ENCODE measurements at places on chromosomes 2 and 18. TPM values are rescaled to one million over a fixed set of nuclear protein-coding genes. Genes with fewer than 3 reads are reported as not detected.

GRCh38 chr18:78580835-78581339 is 398.7 kb upstream of the SALL3 start:
- H3K4me1 ChIP-seq: no peaks in the 10 kb centered on the region
- H3K36me3 ChIP-seq: no peaks in the 10 kb centered on the region
- no peak for DNase-seq
- H3K4me3 ChIP-seq: no peak overlapping the region
- peaks cover 3% of the 10 kb centered on the region for H3K27me3 ChIP-seq

GRCh38 chr2:72034353-72035095 is 113.1 kb downstream of the CYP26B1 start:
- H3K4me1 ChIP-seq: no peaks in the 10 kb centered on the region
- no peak for DNase-seq
- H3K27me3 ChIP-seq: peaks cover 3% of the 10 kb centered on the region
- no peaks in the 10 kb centered on the region for H3K36me3 ChIP-seq
- H3K27ac ChIP-seq: no peak overlapping the region
- H3K4me3 ChIP-seq: no peak overlapping the region

Gene LBX2
- total RNA-seq: 9.3 TPM

DNA sequence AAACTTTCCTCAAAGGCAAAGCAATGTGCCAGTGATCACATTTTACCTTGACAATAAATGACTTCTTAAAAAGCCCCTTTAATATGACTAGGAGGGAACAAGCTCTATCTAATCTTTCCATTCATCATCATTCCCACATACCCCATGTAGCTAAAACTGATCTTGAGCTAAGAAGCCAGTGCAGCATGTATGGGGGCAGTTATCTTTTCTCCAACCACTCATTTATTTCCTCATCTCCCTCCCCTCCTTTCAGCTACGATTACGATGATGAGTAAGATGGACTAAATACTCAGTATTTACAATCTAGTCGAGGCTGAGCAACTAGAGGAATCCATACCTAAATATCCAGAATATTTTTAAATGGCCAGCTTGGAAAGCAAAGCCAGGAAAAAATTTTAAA is 35.5 kb downstream of the PNO1 start:
- H3K27me3 ChIP-seq: no peaks in the 10 kb centered on the region
- H3K27ac ChIP-seq: no peak overlapping the region
- no peak overlapping the region for H3K4me3 ChIP-seq
- no peak for DNase-seq
- peaks cover 13% of the 10 kb centered on the region for H3K4me1 ChIP-seq

DNA sequence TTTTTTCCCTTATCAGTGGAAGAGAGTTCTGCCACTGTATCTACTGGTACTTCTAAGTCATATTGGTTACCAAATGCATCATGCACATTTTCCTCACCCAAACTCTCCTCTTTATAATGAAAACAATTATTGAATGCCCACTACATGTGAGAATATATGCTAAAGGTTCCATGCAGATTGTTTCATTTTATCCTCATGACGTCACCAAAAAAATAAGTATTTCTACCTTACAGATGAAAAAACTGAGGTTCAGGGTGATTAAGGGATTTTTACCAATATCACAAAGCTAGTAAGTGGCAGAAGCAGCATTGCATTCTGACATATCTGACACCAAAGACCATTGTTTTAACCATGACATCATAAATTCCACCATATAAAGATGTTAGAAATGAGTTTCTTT is 51.9 kb upstream of the ZEB2 start:
- no peaks in the 10 kb centered on the region for H3K4me1 ChIP-seq
- no peaks in the 10 kb centered on the region for H3K36me3 ChIP-seq
- no peak for DNase-seq
- H3K27me3 ChIP-seq: no peaks in the 10 kb centered on the region
- H3K4me3 ChIP-seq: no peak overlapping the region
- H3K27ac ChIP-seq: no peak overlapping the region

Measured in progenitor cell of endocrine pancreas (in vitro differentiated cells).